ENCODE measurements at places on chromosomes 12 and 14. TPM values are rescaled to one million over a fixed set of nuclear protein-coding genes. Genes with fewer than 3 reads are reported as not detected.

GRCh38 chr14:105475269-105476096 is 862 bp downstream of the CRIP2 start:
- DNase-seq, result no peak

- DNase-seq, result no peak
Observed at GRCh38 chr12:32891956-32892355, 4.6 kb downstream of the PKP2 start.

The CLEC6A gene
- total RNA-seq, result not detected

DNA sequence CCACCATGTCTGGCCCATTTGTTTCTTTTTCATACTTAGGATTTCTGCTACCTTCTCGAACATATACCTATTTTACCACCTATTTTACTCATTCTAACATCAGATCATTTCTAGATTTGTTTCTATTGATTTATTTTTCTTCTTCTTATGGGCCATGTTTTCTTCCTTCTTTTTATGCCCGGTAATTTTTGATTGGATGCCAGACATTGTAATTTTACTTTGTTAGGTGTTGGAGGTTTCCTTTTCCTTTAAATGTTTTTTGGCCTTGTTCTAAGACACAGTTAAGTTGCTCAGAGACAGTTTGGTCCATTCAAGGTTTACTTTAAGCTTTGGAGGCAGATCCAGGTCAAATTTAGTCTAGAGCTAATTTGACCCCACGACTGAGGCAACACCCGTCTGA is 14.7 kb upstream of the BEGAIN start:
- no peak for DNase-seq

GRCh38 chr12:28568704-28569103 is 378.4 kb downstream of the CCDC91 start:
- DNase-seq, result no peak

GRCh38 chr12:12540261-12541013 is 22.2 kb downstream of the DUSP16 start:
- DNase-seq, result no peak

The TMEM233 gene
- not detected for total RNA-seq

GRCh38 chr12:49974231-49974675 is 1.5 kb downstream of the AQP6 start:
- peak; percentile 93 for DNase-seq

DNA sequence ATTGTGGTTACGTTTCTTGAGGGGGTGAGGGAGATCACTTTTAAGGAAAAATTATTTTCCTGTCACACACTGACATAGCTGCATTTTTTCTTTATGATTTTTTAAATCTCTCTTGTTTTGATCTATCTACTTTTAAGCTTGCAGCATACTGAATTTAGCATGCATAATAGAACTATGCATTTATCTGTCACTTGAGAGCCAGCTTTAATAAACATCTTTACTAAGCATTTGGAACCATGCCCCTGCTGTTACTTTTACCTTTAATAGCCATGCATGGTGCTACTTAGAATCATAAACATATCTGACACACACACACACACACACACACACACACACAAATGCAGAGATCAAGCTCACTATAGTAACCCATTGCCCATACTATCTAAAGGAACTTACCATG is 486.2 kb downstream of the NELL2 start:
- DNase-seq, result no peak

The STAB2 gene
- 0.41 TPM for total RNA-seq

DNA sequence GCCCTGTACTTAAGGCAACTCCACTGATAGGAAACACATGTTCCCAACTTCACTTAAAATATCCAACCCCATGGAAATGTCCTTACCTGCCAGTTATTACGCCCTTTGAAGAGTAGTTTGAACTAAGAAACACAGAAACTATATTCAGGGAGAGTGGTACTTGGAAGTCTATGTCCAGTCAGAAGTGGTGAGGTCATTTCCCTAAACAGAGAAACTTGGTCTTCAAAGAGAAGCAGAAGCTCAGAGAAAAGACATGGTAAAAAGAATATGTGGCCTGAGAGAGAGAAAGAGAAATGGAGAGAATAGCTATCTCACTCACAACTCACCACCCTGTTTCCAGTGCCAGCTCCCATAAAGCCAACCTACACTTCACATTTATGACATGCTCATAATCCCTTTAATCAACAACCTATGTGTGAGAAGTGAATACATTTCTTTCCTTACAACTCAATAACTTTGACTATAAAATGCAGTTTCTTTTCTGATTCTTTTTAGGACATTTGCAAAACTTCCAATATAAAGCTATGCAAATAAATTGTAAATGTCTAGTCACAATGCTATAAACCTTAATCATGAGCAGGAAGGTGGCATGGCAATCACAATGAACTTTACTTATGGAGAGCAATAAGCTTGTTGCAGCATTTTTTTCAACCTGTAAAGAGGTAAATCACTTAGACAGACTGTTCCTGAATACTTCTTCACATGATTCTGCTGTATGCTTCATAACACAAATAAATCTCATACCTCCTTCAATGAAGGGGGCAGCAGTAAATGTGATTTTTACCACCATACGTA is 67.1 kb downstream of the CPNE8 start:
- no peak for DNase-seq

- no peak for DNase-seq
Observed at GRCh38 chr12:113006641-113007040, 28.3 kb downstream of the OAS2 start.

All from sigmoid colon (tissue), 7 donors.